ENCODE measurements at places on chromosomes 12 and 14.

DNA sequence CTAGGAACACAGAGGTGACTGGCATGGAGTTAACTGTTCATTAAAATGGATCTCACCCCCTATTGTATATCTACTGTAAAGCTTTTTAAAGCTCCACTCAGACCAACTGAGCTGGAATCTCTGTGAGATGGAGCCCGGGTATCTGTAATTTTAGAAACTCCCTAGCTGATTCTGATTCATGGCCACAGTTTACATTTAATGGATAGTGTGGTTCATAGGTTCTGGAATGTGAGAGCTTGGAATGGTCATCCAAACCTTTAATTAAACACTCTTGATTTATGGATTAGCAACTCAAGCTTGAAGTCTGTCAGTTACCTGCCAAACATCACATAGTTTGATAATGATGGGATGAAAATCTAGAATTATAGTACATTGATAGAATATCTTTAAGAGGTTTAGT is 183.8 kb downstream of the SLC25A21 start:
- no peak for DNase-seq

DNA sequence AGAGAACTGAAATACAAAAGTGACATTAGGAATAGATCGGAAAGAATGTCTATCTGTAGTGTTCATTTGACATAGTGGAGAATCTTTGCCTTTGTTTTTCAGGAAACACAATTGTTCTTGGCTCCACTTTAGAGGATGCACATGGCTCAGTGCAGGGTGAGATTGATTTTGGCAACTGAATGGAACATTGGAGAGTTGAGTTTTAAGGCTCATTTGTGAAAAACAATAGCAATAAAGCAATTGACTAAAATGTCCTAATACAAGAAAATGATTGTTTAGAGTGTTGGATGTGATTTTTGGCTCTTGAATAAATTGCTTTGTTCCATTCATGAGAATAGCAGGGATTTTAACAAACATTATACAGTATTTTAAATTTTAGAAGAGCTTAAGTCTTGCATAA is 116.4 kb downstream of the SLC38A1 start:
- peak; percentile 11 for DNase-seq

GRCh38 chr12:32226768-32227167 is 120.1 kb downstream of the BICD1 start:
- DNase-seq, result no peak

DNA sequence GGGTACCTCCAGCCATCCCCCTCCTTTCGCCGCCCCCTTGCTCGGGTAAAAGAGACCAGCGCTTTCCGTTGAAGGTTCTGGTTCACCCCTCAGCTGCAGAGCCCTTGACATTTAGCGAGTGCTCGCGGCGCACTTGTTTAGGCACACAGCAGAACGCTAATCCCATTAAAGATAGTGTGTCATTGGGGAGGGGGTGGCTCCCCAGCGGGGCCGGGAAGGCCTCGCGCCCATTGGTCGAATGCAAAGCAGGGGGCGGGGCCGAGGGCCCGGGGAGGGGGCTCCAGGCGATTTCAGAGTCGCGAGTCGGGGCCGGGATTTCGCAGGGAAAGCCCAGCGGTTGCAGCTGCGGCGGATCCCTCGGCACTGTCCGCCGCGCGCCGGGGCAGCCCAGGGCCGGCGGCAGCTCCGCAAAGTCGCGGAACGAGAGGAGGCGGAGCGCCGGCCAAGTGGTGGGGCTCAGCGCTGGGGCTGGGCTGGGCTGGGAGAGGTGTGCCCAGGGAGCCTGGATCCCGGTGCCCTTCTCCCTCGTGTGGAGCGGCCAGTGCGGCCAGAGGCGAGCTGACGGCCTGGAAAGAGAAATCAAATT is 122.9 kb downstream of the TSPAN9 start:
- DNase-seq, result peak; percentile 62

- DNase-seq, result no peak
These were observed 854.5 kb downstream of the SLC6A15 start for GRCh38 chr12:84058136-84058535.

DNA sequence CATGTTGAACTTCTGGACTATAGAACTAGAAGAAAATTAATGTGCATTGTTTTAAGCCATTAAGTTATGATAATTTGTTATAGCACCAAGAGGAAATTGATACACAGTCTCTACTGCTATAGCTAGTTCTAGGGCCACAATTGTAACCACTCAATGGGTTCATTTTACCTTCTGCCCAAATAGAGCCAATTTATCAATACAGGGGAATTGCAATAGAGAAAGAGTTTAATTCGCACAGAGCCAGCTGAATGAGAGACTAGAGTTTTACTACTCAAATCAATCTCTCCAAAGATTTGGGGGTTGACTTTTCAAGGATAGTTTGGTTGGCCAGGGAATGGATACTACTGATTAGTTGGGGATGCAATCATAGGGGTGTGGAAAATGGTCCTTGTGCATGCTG is 31.9 kb upstream of the BICDL1 start:
- DNase-seq, result no peak

DNA sequence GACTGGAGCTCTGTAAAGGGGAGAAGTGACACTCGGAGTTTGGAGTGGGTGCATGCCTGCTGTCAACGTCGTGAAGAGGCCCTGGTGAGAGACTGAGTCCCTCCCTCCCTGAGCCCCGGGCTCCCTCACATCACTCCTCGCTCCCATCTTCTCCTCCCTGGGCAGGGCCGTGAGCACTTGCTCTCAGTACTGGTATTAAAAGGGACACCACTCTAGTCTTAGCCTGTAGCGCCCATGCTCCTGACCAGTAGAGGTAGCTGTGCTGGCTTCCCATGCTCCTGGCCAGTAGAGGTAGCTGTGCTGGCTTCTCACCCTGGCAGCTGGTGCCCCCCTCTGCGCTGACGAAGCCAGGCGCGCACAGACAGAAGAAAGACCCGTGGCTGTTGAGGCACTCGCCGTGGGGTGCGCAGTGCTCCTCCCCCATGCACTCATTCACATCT is 14.7 kb downstream of the ISCA2 start:
- DNase-seq, result peak; percentile 21

GRCh38 chr12:43776498-43776897 is 17.7 kb downstream of the IRAK4 start:
- DNase-seq, result no peak
